ENCODE measurements at places on chromosomes 16 and 17. TPM values are rescaled to one million over a fixed set of nuclear protein-coding genes. Genes with fewer than 3 reads are reported as not detected.

GRCh38 chr16:57604177-57604576, 24.3 kb upstream of the ADGRG1 start:
- H3K36me3 ChIP-seq = no peaks in the 10 kb centered on the region
- no peak overlapping the region for H3K27ac ChIP-seq
- no peak overlapping the region for H3K4me3 ChIP-seq
- H3K4me1 ChIP-seq = no peaks in the 10 kb centered on the region
- H3K27me3 ChIP-seq = no peaks in the 10 kb centered on the region

DNA sequence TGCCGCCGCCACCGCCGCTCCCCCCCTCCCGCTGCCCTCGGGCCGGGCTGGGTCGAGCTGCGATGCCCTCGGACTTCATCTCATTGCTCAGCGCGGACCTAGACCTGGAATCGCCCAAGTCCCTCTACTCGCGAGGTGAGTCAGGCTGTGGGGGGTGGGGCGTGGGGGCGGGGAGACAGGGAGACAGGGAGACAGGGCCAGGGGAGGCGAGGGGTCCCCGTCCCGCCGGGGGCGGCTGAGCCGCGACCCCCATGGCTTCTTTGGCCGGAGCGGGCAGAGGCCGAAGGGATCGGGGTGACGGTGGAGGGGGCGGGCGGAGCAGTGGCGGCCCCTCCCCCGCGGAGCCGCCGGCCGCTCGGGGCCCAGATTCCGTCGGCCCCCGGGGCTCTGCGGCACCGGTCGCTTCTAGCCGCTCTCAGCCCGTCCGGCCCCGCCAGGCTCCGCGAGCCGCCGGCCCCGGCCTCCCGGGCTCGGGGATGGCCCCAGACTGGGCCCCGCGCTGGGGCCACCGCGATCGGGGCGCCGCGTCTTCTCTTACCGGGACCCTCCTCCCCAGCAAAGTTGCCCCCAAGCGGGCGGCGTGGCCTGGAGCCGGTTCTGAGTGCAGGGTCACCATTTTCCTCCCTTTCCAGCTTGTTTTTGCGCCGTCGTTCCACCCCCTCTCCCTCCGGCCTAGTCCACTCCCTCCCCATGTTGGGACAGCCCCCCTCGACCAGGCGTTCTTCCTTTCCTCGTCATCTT, 644 bp downstream of the NFAT5 start:
- H3K4me3 ChIP-seq = peak overlapping the region; percentile 89
- no peaks in the 10 kb centered on the region for H3K27me3 ChIP-seq
- H3K36me3 ChIP-seq = no peaks in the 10 kb centered on the region

GRCh38 chr16:68700831-68701230, 36.3 kb upstream of the CDH1 start:
- no peaks in the 10 kb centered on the region for H3K27me3 ChIP-seq
- no peaks in the 10 kb centered on the region for H3K4me1 ChIP-seq
- no peak overlapping the region for H3K27ac ChIP-seq
- H3K36me3 ChIP-seq = no peaks in the 10 kb centered on the region

DNA sequence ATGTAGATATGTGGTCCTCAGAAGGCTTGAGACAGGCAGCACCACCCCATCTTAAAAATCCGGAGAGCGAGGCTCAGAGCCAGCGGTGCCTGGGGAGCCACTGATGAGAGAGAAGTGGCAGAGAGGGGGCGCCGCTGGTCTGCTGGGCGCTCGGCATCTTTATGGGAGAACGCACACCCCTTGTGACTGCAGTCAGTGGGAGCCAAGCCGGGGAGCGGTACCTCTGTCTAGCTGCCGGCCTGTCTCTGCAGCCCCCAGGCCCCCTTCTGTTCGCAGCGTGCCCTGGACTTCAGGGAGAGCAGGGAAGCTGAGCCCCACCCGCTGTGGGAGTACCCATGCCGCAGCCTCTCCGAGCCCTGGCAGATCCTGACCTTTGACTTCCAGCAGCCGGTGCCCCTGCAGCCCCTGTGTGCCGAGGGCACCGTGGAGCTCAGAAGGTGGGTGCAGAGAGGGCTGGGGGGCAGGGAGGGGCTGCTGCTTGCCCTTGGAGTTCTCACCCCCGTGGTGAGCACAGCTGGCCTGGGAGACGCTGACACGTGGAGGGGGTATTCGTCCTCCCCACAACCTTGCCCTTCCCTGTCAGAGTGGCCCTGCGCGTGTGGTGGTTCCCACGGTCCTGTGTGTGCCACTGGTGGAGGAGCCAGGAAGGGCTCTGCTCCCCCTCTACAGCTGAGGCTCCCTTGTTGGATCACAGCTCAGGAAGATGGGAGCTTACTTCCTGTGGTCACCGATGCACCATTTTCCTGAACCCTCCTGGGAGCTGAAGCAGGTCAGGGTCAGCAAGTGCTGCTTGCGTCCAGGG, 44.8 kb downstream of the PRMT7 start:
- no peak for DNase-seq
- no peak overlapping the region for H3K4me3 ChIP-seq
- H3K27me3 ChIP-seq = no peaks in the 10 kb centered on the region
- no peak overlapping the region for H3K27ac ChIP-seq

GRCh38 chr17:38602453-38602852, 3.3 kb downstream of the SRCIN1 start:
- DNase-seq = no peak
- no peaks in the 10 kb centered on the region for H3K36me3 ChIP-seq
- H3K4me1 ChIP-seq = peaks cover 17% of the 10 kb centered on the region

MT1F gene
- 9.1 TPM for total RNA-seq

DNA sequence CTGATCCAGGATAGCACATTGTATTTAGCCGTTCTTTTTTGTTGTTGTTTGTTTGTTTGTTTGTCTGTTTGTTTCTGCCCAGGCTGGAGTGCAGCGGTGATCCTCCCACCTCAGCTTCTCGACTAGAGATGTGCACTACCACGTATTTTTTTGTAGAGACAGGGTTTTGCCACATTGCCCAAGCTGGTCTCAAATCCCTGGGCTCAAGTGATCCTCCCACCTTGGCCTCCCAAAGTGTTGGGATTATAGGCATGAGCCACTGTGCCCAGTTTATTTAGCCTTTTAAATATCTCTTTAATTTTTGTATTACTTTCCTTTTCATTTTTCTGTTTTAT, 9.2 kb upstream of the NLRC5 start:
- no peak overlapping the region for H3K27ac ChIP-seq
- H3K27me3 ChIP-seq = no peaks in the 10 kb centered on the region
- no peaks in the 10 kb centered on the region for H3K36me3 ChIP-seq
- no peak for DNase-seq

CCDC200 gene
- total RNA-seq = not detected

Measured in breast epithelium (tissue), 4 donors.